ENCODE measurements at places on chromosomes 4 and X. TPM values are rescaled to one million over a fixed set of nuclear protein-coding genes. Genes with fewer than 3 reads are reported as not detected.
A peak's percentile ranks its signal among the peaks of the same experiment; 100 is the strongest.

ZNF732 gene
- polyA plus RNA-seq, result 1.2 TPM

VEGFC gene
- not detected for polyA plus RNA-seq

MAGEA2 gene
- not detected for polyA plus RNA-seq

CACNA1F gene
- polyA plus RNA-seq, result 0.27 TPM

GRCh38 chr4:150381609-150382008, 200.3 kb upstream of the MAB21L2 start:
- no peak for DNase-seq

GRCh38 chr4:127304356-127304755, 328.4 kb upstream of the INTU start:
- no peak for DNase-seq

- DNase-seq, result peak; percentile 1
Observed at GRCh38 chrX:97756879-97757278, 873.2 kb downstream of the RPA4 start.

DNA sequence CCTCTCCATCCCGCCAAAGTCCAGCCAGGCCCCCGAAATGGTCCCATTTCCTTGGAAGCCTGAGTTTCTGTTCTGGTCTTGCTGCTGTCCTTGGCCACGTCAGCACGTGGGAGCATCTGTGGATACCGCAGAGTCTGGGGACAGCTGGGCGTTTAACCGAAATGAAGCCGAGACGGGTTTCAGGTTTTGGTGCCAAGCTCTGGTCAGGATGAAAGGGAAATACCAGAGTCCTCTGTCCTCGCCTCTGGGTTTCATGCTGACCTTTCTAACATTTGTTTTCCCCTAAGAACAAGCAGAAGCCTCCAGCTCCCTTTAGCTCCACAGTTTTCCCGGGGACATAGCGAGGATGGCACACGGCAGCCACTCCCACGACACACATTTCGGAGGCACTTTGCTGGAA, 19.7 kb downstream of the SHOX start:
- no peak for DNase-seq

GRCh38 chr4:188336891-188337290, 197.7 kb downstream of the TRIML1 start:
- DNase-seq, result no peak

GRCh38 chr4:5572114-5572513, 136.2 kb downstream of the EVC2 start:
- no peak for DNase-seq

DNA sequence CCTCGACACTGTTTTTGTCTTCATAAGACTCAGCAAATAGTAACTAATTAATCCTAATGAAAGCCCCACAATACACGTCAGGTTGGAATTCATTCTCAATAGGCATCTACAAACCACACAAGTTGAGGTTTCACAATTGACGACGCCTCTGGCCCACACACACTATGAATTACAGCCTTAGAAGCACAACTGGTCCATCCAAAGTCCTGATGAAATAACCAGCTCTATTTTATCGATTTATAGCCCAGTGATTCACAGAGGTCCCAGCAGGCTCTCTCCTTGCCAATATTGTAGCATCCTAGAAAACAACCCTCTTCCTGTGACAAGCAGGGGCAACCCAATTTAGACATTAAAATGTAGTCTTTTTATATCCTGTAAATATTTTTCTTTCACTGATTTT, 112.1 kb downstream of the NR3C2 start:
- DNase-seq, result no peak

GRCh38 chrX:774536-774935, 143.9 kb downstream of the SHOX start:
- DNase-seq, result no peak

GRCh38 chr4:13236485-13236884, 247.7 kb downstream of the RAB28 start:
- no peak for DNase-seq

DNA sequence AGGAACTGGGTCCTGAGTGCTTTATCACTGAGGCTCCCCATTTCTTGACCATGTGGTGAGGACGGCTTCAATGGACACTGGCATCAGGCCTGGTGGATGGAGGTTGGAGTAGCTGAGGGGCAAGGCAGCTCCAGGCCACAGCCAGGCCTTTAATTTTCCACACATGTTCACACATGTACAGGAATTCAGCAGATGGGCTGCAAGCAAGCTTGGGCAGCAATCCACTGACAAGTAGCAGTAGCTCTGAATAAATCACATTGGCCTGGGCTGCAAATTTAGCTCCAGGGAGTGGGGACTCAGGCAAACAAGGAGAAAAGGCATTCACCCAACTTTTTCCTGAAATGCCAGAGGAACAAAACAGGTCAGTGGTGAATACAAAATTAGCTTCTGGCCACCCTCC, 107.8 kb upstream of the SCML1 start:
- DNase-seq, result no peak

- DNase-seq, result peak; percentile 30
Observed at GRCh38 chrX:134999469-134999868, 8.7 kb downstream of the SMIM10 start.

GRCh38 chrX:49111791-49112190, 11.7 kb downstream of the GPKOW start:
- DNase-seq, result no peak
